ENCODE measurements at places on chromosomes 1 and 21. TPM values are rescaled to one million over a fixed set of nuclear protein-coding genes. Genes with fewer than 3 reads are reported as not detected.

DNA sequence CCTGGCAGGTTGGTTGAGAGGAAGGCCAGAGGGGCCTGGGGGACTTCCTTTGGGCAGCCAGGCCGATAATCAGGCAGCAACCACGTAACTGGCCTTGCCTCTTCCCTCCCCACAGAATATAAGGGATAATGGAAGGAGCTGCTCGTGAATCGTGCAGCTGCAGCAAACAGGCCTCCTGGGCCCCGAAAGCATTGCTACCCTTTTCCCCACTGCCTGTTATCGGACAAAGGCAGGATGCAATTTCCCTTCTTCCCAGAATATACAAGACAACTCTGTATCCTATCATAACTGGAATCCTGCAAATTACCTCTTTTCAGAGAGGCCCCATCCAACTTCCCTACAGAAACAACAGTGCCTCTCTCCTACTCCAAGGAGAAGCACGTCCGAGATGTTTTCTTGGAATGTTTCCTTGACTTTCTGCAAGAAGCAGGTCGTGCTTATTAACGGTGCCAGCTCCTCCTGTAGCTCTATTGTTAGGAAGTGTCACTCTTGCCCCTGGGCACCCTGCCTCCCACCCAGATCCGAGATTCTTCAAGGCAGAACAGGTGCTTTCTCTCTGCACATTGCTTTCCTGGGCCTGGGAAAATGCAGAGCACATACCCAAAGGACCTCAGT, 106.0 kb upstream of the TIAM1 start:
- no peak for DNase-seq

- no peak for DNase-seq
Measured at GRCh38 chr1:101128211-101128727, 102.7 kb upstream of the DPH5 start.

PRRX1 gene
- polyA plus RNA-seq: 167 TPM

DNA sequence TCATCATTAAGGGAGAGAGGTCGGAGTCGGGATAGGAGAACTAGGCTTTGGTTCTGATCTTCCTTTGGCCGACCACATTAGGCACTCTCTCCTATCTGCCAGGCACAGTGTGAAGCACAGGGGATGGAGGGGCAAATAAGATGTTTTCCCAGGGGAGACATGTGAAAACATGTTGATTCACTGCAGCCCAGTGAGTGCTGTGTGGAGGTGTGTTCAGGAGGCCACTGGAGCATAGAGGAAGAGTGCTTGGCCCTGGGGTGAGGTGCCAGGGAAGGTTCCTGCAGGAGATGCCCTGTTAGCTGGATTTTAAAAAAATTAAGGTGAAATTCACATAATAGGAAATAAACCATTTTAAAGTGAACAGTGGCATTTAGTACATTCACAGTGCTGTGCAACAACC, 3.7 kb downstream of the VANGL2 start:
- DNase-seq: no peak

GRCh38 chr1:110605901-110606656, at the start of gene KCNA2:
Gene KCNA2, minus strand, starts transcription at chr1:110606358. Its CDS starts 1,576 bp downstream, at chr1:110604782.
- DNase-seq: no peak

GRCh38 chr1:1841575-1841995, 49.3 kb downstream of the GNB1 start:
- DNase-seq: no peak

DNA sequence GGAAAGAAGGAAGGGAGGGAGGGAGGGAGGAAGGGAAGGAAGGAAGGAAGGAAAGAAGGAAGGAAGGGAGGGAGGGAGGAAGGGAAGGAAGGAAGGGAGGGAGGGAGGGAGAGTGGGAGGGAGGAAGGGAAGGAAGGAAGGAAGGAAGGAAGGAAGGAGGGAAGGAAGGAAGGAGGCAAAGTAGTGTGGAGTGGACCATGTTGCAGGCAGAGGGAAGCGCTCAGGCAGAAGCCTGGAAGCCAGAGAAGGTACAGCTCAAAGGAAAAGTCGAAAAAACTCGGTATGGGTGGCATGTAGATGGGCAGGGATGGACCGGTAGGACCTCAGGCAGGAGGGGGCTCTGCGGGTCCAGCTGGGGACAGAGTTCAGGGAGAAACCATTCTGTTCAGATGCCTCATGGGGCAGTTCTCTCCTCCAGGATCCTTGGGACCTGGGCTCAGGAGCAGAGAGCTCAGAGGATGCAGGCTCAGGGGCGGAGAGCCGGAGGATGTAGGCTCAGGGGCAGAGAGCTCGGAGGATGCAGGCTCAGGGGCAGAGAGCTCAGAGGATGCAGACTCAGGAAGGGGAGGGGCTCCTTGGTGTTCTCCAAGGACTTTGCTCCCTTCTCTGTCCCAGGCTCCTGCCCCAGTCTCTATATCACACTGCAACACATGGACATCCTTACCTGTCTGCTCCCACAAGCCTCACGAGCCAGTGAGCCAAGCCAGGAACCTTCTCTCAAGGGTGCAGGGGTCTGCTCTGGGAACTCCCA, 13.6 kb upstream of the PADI3 start:
- DNase-seq: no peak

LAX1 gene
- polyA plus RNA-seq: 0.19 TPM

DNA sequence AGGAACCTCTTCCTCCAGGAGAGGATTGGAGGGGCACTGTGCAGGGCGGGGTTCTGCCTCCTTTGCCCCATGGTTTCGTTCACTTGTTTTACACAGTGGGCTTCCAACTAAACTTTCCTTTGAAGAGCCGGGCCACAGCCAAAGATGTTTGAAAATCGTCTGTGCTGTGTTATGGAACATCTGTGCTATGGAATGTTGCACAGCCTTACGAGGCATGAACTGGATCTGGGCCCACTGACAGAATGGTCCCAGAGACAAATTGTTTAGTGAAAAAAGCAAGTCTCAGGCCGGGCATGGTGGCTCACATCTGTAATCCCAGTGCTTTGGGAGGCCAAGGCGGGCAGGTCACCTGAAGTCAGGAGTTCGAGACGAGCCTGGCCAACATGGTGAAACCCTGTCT, 12.6 kb upstream of the MEF2D start:
- DNase-seq: no peak

PGM1 gene
- 73.8 TPM for polyA plus RNA-seq

DNA sequence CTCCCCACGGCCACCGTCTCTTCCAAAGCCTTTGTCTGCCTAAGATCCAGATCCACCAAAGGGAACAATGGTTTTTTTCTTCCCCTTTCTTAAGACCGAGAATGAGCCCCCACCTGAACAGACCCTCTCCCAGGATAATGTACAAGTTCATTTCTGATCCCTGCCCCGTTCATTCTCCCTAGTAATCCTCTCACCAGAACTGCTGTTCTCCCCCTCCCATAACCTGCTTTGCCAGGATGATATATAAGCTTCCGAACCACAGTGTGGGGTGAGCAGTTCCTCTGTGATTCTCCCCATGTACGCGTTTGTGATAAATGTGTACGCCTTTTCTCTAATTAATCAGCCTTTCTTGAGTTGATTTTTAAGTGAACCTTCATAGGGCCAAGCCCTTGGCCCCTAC, 4.9 kb downstream of the RD3 start:
- DNase-seq: no peak

GRCh38 chr21:17866590-17866989, 47.4 kb upstream of the C21orf91 start:
- no peak for DNase-seq

Data from forelimb muscle (tissue), 1 donor.